Cardiac muscle cell (in vitro differentiated cells and primary cell): ENCODE measurements at places on chromosomes 2 and 18.

DNA sequence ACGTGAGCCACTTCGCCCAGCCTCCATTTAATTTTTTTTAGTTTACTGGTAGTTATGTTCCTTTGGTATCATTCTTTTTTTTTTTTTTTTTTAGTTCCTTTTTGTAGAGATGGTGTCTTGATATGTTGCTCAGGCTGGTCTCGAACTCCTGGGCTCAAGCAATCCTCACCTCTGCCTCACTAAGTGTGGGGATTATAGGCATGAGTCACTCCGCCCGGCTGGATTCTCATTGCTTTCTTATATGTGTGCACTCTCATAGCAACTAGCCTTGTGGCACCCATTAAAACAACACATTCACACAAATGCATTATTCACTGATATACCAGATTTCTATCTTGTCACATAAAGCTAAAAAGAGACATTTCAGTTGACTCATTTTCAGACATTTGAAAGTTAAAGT lies 4.2 kb downstream of the TTC27 start:
- DNase-seq, result no peak
- no peak overlapping the region for H3K27ac ChIP-seq
- peaks cover 18% of the 10 kb centered on the region for H3K36me3 ChIP-seq
- no peaks in the 10 kb centered on the region for H3K27me3 ChIP-seq

GRCh38 chr2:184203661-184204060 lies 394.7 kb upstream of the ZNF804A start:
- no peaks in the 10 kb centered on the region for H3K36me3 ChIP-seq
- no peak for DNase-seq
- H3K4me3 ChIP-seq, result no peak overlapping the region
- H3K27me3 ChIP-seq, result no peaks in the 10 kb centered on the region
- H3K4me1 ChIP-seq, result no peaks in the 10 kb centered on the region
- H3K27ac ChIP-seq, result no peak overlapping the region

DNA sequence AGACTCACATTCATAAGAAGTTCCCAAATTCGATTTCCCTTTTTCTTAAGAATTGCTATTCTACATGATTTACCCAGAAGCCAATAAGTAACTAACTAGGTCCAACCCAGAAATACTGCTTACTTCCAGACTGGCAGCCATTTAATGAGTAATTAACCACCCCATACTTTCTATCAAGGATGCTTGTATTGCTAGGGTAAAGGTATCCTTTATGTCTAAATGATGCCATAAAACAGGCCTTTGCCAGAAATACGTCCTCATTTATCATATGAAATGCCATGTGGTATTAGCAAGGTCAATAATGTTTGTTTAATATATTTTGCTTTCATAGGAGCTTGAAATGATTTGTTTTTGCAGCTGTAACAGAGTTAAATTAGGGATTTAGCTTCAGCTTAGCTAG lies 56.1 kb downstream of the PLEKHM3 start:
- H3K27me3 ChIP-seq, result no peaks in the 10 kb centered on the region
- H3K4me1 ChIP-seq, result peaks cover 14% of the 10 kb centered on the region
- H3K4me3 ChIP-seq, result no peak overlapping the region
- no peak overlapping the region for H3K27ac ChIP-seq

DNA sequence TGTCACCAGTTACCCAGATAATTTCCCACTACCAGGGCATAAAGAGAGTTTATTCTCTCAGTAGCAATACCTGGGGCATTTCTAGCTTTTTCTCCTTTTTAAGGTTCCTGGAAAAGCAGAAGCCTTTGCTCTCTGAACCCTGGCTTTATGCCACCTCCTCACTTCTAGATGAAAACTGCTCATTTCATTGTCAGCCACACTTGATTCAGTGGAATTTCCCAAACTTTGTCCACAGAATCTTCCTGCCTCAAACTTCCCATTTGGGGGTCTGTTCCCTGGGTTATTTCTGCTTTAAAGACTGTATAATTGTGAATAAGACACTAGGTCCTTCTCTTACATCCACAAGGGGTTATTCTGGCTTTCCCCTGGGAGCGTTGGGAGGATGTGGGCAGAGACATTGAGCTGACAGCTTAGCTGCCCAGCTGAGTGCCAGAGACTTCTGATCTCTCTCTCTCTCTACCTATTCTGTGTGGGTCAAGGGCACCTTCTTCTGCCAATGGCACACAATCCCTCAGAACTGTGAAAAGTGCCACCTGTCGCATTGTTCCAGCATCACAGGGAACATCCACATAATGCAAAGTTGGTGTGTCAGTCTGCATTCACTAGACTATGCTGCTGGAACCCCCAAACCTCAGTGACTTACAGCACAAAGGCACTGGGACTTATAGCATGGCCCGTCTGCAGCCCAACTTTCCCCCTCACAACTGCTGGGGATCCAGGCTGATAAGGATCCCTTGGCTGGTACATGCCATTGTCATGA lies 19.9 kb upstream of the NRP2 start:
- no peaks in the 10 kb centered on the region for H3K27me3 ChIP-seq
- peaks cover 11% of the 10 kb centered on the region for H3K4me1 ChIP-seq
- DNase-seq, result no peak
- H3K27ac ChIP-seq, result no peak overlapping the region
- H3K36me3 ChIP-seq, result no peaks in the 10 kb centered on the region
- H3K4me3 ChIP-seq, result no peak overlapping the region

DNA sequence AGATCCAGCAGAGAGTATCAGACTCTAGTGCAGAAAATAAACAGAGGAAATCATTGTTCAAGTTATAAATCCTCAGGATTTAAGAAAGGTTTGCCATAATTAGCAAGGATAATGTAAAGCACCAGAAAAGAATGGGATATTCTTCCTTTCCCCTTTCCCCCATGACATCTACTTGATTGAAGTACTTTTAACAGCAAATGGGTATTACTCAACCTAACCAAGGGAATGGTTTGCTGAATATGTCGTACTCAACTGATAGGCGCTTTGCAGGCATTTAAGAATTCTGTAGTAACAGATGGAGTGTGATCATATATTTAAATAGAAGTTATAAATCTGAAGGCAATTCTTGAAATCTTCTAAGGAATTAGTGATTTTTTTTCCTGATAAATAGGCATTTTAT lies 2.7 kb downstream of the APCDD1 start:
- peaks cover 12% of the 10 kb centered on the region for H3K27me3 ChIP-seq
- H3K4me3 ChIP-seq, result no peak overlapping the region
- H3K36me3 ChIP-seq, result no peaks in the 10 kb centered on the region
- no peak overlapping the region for H3K27ac ChIP-seq
